Right lung (tissue), 10 donors: ENCODE measurements at places on chromosomes 2 and 18. TPM values are rescaled to one million over a fixed set of nuclear protein-coding genes. Genes with fewer than 3 reads are reported as not detected.
A peak's percentile ranks its signal among the peaks of the same experiment; 100 is the strongest.

GRCh38 chr2:60465736-60466135 is 87.7 kb downstream of the BCL11A start:
- DNase-seq: no peak

GRCh38 chr2:101415220-101415619 is 27.9 kb upstream of the CREG2 start:
- DNase-seq: no peak

GRCh38 chr2:122596598-122596997 is 841.1 kb downstream of the TSN start:
- no peak for DNase-seq

DNA sequence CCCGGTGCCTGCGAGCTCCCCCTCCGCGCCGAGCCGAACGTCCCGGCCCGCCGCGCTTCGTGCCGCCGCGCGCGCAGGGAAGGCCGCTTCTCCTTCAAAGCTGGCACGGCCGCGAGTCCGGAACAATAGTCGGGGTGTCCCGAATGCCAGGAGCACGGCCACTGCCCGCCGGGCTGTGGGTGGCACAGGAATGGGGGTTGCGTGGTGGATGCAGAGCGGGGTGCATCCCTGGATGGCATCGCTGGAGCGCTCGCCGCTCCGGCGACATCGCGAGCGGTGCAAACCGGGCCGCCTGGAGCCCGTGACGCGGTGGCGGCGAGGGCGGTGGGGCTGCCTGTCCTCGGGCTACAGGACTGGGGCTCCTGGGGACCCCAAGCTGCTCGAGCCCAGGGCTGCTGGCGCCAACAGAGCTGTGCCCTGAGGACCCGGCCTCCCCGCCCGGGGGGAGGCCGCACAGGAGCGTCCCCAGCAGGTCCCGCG is 1.1 kb upstream of the SATB2 start:
- DNase-seq: no peak

- no peak for DNase-seq
Observed at GRCh38 chr2:218857371-218858137, 2.1 kb upstream of the WNT6 start.

- DNase-seq: peak; percentile 93
Observed at GRCh38 chr18:24397694-24398368, at the start of gene OSBPL1A. Gene OSBPL1A, minus strand, starts transcription at chr18:24397824. Its CDS starts 20,291 bp downstream, at chr18:24377533.

- DNase-seq: no peak
Observed at GRCh38 chr2:221034026-221034701, 537.9 kb downstream of the EPHA4 start.

DNA sequence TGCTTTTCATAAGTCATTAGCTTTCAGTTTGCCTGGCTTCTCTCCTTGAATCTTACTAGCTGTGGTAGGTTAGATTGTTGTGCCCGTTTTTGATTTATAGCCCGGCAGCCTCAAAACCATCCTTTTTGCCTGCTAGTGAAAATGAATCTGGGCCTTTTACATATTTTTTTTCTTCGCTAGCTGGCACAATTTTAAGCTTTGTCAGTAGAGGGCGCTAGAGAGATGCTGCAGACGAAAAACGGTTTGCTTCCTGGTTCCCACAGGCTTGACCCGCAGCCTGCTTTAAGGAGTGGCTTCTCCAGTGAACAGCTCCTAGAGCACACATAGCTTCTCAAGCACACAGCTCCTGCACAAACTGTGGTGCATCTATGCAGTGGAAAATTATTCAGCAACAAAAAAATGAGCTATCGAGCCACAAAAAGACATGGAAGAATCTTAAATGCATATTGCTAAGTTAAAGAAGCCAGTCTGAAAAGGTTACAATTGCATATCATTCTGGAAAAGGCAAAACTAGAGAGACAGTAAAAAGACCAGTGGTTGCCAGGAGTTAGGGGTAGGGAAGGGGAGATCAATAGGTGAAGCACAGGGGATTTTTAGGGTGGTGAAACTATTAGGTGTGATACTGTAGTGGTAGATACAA is 47.9 kb downstream of the E2F6 start:
- no peak for DNase-seq

PID1 gene
- 26.4 TPM for polyA plus RNA-seq

DUSP19 gene
- 2.8 TPM for polyA plus RNA-seq

REG3A gene
- not detected for polyA plus RNA-seq
